ENCODE measurements at places on chromosomes 13 and 19.

- DNase-seq, result no peak
These were observed 14.7 kb downstream of the DCT start for GRCh38 chr13:94464771-94465170.

- DNase-seq, result no peak
These were observed 903.9 kb downstream of the UQCRFS1 start for GRCh38 chr19:28309070-28309469.

DNA sequence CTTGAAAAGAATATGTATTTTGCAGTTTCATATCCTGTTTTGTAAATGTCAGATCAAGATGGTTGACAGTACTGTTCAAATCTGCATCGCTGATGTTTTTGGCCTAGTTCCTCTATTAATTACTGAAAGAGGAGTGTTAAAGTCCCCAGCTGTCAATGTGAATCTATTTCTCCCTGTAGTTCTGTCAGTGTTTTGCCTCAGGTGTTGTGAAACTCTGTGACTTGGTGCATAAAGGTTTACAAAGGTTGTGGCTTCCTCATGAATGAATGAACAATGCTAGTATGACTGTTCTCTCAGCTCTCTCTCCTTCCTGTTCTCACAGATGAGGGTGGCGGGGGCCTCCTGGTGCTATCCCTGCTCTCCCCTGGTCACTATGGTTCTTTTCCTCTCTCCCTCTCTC is 142.4 kb downstream of the MYCBP2 start:
- DNase-seq, result no peak

GRCh38 chr13:43783820-43784219 is 3.0 kb downstream of the ENOX1 start:
- DNase-seq, result no peak

DNA sequence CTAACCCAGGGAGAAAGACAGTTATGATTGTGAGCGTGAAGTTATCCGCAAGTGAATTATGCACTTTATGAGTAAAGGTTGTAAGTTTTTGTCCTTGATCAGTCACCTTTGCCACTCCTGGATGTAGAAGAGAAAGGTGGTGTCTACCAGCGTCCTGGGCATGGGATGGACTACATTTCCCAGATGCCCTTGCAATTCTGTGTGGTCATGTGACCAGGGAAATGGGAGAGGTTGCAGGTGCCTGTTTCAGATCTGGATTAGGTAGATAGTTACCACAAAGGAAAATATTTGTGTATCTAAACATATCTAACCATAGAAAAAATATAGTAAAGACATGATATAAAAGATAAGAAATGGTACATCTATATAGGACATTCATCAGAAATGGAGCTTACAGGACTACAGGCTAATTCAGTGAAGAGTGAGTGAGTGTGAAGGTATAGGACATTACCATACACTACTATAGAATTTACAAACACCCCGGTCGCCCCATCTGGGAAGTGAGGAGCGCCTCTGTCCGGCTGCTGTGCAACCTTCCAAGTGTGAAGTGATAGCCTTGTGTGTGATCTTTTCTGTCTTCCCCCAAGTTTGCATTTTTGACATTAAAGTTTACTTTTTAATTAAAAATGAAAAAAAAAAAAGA is 51.6 kb upstream of the CACNA1A start:
- DNase-seq, result no peak

DNA sequence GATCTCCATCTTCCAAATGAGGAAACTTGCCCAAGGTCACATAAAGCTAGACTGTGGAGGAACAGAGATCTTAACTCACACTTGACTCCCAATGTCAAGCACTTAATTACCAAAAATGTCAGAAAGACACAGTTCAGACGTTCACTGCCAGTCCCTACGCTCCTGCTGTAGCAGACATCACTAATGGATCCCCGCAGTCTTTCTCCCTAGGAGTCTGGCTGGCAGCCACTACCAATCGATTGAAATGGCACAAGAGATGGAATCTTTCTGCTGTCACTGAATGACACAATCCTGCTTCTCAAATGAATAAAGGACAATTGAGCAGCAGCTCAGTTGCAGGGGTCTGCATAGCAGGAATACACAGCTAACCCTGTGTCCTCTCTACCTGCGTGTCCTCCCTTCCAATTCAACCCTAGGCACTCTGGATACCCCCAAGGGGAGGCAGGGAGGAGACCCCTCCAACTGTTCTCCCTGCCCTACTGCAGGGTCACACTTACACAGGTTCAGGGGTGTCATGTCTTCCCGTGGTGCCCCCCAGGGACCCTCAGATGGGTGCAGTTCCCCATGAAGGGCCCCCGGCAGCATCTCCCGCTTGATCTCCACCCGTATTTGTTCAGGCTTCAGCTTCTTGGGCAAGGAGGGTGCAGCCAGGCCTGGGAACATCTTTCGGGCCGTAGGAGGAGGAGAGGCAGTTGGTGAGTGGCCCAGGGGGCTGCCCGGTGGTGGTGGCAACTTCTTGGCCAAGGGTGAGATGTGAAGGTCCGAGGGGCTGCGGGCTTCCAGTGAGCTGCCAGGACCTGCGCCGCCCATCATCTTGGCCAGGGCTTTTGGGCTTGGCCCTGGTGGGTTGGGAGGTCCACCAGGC is 7.9 kb upstream of the AKAP8L start:
- no peak for DNase-seq

DNA sequence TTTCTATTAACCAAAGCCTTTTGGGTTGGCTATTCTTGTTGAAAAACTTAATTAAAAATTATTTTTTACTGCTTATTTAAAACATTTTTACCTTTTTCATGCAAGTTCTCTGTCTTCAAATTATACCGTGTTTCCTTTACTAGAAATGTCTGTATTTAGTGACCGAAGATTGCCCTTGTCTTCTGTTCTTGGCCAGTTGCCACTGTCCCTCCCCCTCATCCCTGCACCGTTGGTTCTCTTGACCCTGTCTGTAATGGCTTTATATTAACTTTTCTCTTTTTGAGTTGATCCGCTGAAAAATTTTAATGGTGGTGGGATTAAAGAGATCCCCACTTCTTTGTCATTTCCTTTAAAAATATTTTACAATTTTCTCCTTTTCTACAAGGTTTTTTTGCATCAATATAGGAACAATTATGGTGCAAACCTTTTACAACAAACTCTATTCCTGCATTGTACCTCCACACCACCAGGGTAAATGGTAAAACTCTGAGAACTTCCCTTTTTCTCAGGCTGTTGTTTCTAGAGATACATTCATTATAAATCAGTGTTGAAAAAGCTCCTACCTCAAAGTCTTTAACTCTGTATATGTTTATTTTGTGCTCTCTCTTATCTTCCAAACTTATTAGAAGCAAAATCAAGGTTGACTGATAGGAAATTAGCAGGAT is 12.9 kb upstream of the RNF113B start:
- DNase-seq, result no peak

DNA sequence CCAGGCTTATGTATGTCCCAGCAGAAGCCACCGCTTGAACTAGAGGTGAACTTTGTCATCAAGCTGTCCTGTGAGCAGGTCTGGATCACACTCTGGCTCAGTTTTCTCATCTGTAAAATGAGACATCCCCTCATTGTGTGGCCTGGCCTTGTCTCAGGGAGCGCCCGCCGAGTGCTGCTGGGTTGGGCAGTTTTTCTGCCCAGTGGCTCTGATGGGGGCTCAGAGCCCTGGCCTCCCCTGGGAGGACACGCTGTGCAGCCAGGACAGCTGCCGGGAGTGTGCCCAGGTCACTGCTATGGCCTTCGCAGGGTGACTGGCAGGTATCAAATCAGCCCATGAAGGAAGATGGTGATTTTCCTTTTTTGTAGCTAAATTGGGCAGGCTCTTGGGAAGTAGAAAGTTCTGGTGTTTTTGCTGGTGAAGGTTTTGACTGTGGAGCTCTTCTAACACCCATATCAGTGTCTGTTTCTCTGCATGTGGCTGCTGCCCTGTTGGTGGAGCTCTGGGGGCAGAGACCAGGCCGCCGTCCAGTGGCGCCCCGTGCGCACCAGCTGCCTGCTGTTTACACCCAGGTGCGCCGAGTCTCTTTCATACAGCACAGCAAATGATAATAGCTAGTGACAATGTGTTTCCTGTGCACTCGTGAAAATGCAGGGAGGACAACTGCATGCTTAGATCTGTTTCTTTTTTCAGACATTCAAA is 40.8 kb downstream of the SLC7A9 start:
- DNase-seq, result no peak

DNA sequence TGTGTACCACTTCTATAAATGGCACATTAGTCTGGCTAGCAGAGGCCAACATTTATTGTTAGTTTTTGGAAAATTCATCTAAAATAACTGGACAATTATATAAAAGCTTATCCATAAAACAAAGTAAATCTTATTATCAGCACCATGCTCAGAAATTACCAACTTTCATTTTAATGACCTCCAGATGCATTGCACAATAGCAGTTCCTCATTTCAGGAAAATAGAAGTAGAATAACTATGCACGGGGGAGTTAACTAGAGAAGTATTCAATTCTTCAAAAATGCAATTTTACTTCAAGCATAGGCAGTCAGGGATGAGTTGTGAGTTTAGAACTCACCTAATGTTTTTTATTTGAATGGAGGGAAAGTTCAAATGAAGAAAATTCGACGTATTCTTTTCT is 1023.5 kb downstream of the PCDH17 start:
- no peak for DNase-seq

DNA sequence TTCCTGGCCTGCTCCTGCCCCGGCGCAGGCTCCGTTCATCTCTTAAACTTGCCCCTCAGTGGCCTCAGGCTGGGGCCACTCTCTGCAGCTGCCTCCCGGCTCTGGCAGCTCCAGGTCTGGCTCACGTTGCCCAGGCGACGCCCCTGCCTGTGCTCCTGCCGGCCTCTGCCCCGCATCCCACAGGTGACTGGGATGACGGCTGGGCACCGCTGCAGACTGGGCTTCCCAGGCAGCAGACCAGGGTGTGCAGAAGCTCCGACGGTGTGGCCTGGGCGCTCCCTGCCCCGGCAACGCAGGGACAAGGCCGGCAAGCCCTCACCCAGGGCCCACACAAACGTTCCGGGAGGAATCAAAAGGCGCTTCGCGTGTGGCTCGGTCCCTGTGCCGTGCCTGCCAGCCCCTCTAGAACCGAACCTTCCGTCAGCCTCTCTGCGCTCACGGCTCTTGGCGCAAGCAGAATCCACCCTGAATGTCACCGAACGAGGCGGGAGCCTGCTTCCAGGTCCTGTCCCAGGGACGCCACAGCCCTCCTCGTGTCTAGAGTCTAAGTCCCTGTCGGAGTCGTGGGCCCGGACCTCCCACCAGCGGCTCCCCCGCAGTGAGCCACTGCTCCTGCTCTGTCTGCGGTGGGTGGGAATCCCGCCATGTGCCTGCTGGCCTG is 64.8 kb downstream of the MLLT1 start:
- DNase-seq, result no peak

Data from stimulated activated CD8-positive, alpha-beta memory T cell treated with anti-CD3 and anti-CD28 coated beads, Interleukin-12 subunit alpha, Interleukin-12 subunit beta, amount 100 ng/mL, for 1 hour (primary cell).